ENCODE measurements at places on chromosomes 3 and 15.

DNA sequence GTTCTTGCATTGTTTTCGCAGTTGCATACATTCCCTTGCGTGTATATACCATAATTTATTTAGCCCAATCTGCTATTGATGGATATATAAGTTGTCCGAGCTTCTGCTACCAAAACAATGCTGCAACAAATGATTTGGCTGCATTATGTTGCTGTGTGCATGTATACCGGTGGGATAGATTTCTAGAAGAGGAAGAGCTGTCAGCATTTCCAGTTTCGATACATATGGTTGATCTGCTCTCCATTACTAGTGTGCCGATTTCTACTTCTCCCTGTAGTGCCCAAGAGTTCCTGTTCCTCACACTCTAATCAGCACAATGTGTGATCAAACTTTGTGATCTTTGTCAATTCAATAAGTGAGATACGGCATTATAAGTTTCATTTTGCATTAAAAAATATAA is 92.8 kb upstream of the NMNAT3 start:
- no peak for DNase-seq

GRCh38 chr15:62999178-62999577 is 43.4 kb upstream of the TPM1 start:
- peak; percentile 2 for DNase-seq

DNA sequence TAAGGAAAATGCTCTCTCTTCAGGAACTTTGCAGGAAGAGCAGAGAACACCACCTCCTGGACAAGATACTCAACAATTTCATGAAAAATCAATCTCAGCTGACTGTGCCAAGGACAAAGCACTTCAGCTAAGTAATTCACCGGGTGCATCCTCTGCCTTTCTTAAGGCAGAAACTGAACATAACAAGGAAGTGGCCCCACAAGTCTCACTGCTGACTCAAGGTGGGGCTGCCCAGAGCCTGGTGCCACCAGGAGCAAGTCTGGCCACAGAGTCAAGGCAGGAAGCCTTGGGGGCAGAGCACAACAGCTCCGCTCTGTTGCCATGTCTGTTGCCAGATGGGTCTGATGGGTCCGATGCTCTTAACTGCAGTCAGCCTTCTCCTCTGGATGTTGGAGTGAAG is 200.5 kb downstream of the AKAP13 start:
- no peak for DNase-seq

- no peak for DNase-seq
These were observed 767 bp downstream of the EPM2AIP1 start for GRCh38 chr3:36991923-36992805.

DNA sequence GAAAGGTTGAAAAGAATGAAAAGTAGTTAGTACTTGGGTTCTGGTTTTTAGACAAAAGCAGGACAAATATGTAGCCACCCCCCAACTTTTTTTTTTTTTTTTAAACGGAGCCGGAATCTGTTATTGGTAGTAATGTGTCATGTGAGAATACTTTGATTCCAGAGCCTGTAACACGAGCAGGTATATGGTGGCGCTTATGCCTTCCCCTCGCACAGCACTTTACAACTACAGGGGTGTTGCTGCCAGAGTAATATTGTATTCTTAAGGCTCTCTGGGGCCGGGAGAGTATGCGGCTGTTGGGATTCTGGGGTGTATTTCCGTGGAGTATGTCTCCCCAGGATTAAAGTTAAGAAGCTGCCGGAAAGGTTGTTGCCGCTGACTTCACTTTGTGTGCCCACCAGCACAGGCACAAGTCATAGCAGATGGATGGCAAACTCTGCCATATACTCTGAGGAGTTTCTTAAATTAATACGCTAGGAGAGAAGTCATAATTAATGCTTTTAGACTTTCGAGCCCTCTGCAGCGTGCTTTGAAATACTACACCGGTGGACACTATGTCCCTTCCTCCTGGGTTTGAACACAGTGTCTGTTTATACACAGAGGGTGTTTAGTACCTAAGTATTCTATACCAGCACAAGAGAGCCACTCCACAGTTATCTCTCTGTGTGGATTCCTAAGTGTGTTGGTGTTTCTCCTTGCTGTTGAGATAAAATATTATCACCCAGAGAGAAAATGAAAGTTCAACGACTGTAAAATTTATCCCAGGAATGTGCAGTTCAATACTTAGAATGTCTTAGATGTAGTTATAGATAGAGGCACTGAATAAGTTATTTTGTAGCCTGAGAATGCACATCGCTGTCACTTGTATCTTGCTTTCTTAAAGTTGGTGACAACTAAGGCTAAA is 1.4 kb downstream of the MBNL1 start:
- DNase-seq = peak; percentile 68

GRCh38 chr3:113896930-113897329 is 50.9 kb upstream of the ZDHHC23 start:
- DNase-seq = no peak

- DNase-seq = no peak
These were observed 7.3 kb downstream of the ARL6IP5 start for GRCh38 chr3:69092030-69092516.

- DNase-seq = no peak
These were observed 35.9 kb downstream of the SFMBT1 start for GRCh38 chr3:53009826-53010539.

GRCh38 chr3:8767256-8767666 is 2.2 kb downstream of the OXTR start:
- no peak for DNase-seq

GRCh38 chr3:183128709-183129108 is 29.4 kb upstream of the MCCC1 start:
- DNase-seq = no peak

GRCh38 chr15:98067339-98067738 is 106.8 kb downstream of the ARRDC4 start:
- DNase-seq = no peak

GRCh38 chr15:67018441-67018840 is 47.0 kb upstream of the SMAD3 start:
- no peak for DNase-seq

GRCh38 chr3:156535798-156536197 is 19.1 kb downstream of the SSR3 start:
- DNase-seq = no peak

DNA sequence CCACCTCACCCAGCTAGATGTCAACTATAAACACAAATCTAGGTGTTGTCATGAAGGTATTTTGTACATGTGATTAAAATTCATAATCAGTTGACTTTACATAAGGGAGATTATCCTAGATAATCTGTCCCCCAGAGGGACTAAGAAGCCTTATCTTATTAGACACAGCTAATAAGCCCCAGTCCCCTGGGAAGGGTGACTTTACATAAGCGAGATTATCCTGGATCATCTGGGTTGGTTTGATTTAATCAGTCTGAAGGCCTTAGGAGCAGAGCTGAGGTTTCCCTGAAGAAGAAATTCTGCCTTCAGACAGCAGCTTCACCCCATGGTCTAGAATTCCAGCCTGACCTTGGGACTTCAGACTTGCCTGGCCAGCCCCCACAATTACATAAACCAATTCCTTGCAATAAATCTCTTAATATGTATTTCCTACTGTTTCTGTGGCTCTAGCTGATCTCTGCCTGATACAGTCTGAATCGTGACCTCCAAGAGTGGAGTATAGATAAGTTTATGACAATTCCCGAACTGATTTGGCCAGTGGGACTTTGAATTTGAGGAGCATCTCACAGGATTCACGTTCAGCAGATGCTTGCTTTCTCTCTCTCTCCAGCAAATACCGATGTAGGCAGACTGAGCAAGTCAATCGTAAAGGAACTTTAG is 66.5 kb downstream of the MRPL46 start:
- no peak for DNase-seq

DNA sequence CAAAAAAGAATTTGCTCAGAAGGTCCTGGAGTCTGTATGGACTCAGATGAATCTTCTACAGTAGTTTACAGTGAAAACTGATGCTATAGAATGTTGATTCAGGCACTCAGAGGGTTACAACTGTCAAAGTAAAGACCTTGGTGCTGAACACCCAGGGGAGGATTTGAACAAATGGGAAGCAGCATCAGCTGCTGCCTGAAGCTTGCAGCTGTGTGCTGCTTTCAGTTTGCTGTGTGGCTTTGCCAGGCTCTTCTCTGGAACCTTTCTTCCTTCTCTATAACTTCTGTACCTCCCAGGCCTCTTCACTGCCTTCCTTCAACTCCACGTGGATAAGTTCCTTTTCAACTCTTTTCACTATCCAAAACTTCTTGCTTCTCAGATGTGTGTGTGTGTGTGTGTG is 214.2 kb downstream of the GRM7 start:
- peak; percentile 41 for DNase-seq

DNA sequence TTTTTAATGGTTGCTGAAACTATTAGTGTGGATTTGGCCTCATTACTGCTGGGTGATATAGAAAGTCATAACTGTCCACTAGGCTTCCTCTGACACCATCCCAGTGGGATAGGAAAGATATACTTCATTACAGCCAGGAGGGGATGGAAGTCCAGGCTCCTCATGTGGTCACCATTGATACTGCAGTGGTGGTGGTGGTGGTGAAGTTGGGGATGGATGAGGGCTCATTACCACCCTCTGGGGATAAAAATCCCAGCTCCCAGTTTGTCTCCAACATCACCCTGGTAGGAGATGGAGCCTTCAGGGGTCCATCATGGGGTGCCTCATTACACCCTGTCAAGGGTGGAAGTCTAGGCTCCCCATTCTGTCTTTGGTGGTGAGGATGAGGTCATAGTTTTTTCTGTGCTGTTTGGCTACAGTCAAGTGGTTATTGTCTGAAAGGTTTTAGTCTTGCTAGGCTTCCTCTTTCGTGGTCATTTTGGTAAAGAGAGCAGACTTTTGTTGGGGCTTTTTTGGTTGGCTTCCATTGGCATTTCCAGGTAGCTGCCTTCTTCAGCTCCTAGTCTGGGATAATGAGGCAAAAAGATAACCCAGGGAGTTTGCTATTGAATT is 30.1 kb upstream of the FILIP1L start:
- DNase-seq = no peak

GRCh38 chr3:24709956-24710355 is 215.3 kb upstream of the THRB start:
- peak; percentile 22 for DNase-seq

- peak; percentile 27 for DNase-seq
These were observed 24.6 kb downstream of the ITGA11 start for GRCh38 chr15:68407141-68407885.

- no peak for DNase-seq
These were observed 40.8 kb upstream of the BHLHE40 start for GRCh38 chr3:4938281-4938982.

DNA sequence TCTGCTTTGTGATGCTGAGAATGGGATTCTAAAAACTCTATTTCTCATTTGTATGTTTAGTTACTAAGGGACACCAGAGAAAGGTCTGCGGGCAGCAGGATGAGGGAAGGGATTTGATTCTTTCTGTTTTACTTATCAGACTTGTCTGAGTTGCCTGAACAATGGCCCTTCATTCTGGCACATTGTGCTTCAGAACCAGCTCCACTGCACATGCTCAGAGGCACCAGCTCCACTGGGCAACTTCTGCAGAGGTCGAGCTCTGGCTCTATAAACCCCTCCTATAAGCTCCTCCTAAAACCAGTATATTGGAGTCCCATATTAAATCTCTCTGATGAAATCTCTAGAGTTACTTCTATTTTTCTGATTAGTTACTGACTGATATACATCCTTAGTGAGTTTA is 453.2 kb upstream of the CDIN1 start:
- DNase-seq = no peak

All from right hindlimb (tissue), 1 donor.